Right atrium auricular region (tissue), 2 donors: ENCODE measurements at places on chromosomes 5 and 9. TPM values are rescaled to one million over a fixed set of nuclear protein-coding genes. Genes with fewer than 3 reads are reported as not detected.

GRCh38 chr9:121075251-121076036, 689 bp downstream of the CNTRL start:
- no peak for DNase-seq

Gene NADK2
- total RNA-seq, result 30.4 TPM

DNA sequence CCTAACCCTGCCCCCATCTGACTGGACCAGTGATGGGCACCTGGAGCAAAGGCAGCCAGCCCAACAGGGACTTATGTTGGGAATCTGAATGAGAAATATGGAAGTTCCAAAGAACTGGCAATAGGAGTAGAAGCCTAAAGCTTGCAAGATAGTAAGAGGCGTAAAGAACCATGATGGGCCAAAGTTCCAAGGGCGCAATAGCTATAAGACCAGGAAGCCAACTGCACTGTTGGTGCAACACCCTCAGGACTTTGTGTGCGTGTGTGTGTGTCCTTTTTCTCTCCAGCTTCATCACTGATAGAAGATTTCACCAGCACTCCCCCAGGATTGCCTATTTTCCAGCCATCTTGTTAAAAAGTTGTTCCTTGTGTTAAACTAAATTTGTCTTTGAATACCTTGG, 92.8 kb downstream of the ZNF608 start:
- DNase-seq, result no peak

- DNase-seq, result no peak
Observed at GRCh38 chr5:57676222-57677098, 193.8 kb upstream of the ACTBL2 start.

DNA sequence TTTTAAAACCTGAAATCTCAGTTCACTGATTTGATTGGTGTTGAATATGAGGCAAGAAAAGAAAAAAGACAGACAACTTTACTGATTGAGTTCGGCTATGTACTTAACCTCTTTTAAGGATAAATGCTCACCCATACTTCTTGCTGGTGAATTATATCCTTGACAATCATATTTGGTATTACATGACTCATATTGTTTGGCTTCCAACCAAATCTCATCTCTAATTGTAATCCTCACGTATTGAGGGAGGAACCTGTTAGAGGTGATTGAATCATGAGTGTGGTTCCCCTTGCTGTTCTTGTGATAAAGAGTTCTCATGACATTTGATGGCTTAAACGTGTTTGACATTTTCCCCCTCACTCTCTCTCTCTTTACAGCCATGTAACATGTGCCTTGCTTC, 255.6 kb upstream of the IZUMO3 start:
- no peak for DNase-seq

Gene GLRA1
- not detected for total RNA-seq
